Neuronal stem cell (in vitro differentiated cells): ENCODE measurements at places on chromosomes 1 and 21.

- no peaks in the 10 kb centered on the region for H3K4me1 ChIP-seq
- H3K27me3 ChIP-seq = no peaks in the 10 kb centered on the region
- H3K27ac ChIP-seq = no peak overlapping the region
- no peaks in the 10 kb centered on the region for H3K36me3 ChIP-seq
- no peak overlapping the region for H3K4me3 ChIP-seq
Measured at GRCh38 chr1:228684607-228685006, 50.7 kb upstream of the RHOU start.

DNA sequence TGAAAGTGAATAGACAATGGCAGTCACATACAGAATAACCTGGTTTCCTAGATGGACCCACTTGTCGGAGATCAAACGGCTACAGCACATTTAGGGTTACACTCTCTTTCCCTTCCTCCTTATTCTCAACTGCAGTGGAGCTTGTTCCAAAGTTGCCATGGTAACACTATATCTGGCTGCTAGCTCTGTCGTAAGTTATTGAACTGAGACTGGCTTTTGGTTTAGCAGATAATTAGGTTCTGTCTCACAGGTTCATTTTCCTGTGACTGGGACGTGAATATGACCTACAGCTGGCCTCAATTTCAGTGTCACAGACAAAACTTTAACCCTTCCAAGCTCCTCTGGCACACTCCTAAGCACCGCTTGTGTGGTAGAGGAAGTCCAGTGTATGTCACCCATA lies 875.8 kb downstream of the USP25 start:
- no peak for DNase-seq
- H3K36me3 ChIP-seq = peaks cover 26% of the 10 kb centered on the region
- H3K4me3 ChIP-seq = no peak overlapping the region
- no peak overlapping the region for H3K27ac ChIP-seq
- no peaks in the 10 kb centered on the region for H3K27me3 ChIP-seq

DNA sequence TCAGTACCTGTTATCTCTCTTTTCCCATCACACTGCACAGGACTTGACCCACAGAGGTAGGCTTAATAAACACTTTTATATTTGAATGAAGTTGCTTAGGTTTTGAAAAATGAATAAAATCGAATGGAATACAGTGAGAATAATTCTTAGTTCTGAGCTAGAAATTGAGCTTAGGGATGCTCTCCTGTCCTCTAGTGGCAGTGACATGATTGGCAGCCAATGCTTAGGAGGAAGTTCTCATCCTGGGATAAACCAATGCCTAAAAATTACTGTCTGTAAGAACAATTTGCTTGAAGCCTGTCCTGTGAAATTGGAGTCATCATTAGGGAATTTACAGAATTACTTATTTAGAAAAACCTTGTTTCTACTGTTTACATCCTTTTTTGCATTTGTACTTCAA lies 21.3 kb upstream of the CYP4X1 start:
- H3K4me3 ChIP-seq = no peak overlapping the region
- no peaks in the 10 kb centered on the region for H3K27me3 ChIP-seq
- no peaks in the 10 kb centered on the region for H3K4me1 ChIP-seq
- no peaks in the 10 kb centered on the region for H3K36me3 ChIP-seq
- no peak for DNase-seq

- H3K36me3 ChIP-seq = no peaks in the 10 kb centered on the region
- peak overlapping the region; percentile 22 for H3K27ac ChIP-seq
- no peak overlapping the region for H3K4me3 ChIP-seq
- peaks cover 21% of the 10 kb centered on the region for H3K4me1 ChIP-seq
- DNase-seq = no peak
Measured at GRCh38 chr1:21630571-21631343, 38.4 kb downstream of the RAP1GAP start.

- peaks cover 13% of the 10 kb centered on the region for H3K27me3 ChIP-seq
- H3K4me1 ChIP-seq = peaks cover 32% of the 10 kb centered on the region
- H3K27ac ChIP-seq = peak overlapping the region; percentile 85
- no peaks in the 10 kb centered on the region for H3K36me3 ChIP-seq
- H3K4me3 ChIP-seq = peak overlapping the region; percentile 88
Measured at GRCh38 chr1:169105434-169106094, 926 bp upstream of the ATP1B1 start.

DNA sequence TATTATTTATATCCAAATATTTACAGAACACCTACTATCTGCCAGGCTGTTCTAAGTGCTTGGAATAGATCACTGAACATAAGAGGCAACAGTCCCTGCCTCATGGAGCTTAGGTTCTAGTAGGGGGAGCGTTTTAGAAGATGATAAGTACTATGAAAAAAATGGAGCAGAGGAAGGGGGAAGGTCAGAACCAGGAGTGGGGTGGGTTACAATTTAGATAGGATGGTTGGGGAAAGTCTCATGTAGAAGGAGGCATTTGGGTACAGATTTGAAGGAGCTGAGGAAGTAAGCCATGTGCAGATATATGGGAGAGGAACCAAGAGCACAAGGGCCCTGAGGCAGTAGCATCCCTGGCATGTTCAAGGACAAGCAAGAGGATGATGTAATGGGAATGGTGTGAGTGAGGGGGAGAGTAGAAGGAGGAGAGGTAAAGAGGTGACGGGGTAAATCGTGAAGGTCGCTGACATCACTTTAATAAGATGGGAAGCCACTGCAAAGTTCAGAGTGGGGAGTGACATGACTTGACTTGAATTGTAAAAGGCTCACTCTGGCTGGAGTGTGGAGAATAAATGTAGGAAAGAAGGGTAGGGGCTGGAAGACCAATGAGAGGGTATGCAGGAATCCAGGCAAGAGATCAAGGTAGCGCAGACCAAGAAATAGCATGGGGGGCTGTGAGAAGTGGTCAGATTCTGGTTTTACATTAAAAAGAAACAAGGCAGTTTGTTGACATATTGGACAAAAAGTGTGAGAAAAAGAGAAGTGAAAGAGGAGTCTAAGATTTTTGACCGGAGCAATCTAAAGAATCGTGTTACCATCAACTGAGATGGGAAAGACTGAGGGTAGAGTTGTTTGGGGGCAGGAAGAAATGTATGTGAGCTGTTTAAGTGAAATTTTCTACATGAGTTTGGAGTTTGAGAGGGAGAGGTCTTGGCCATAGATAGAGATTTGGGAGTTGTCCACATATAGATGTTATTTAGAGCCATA lies 92.6 kb downstream of the LPAR3 start:
- H3K4me1 ChIP-seq = no peaks in the 10 kb centered on the region
- no peaks in the 10 kb centered on the region for H3K27me3 ChIP-seq
- no peak for DNase-seq
- no peaks in the 10 kb centered on the region for H3K36me3 ChIP-seq

GRCh38 chr21:35154788-35155187 lies 105.7 kb upstream of the RUNX1 start:
- DNase-seq = no peak
- H3K27me3 ChIP-seq = no peaks in the 10 kb centered on the region

DNA sequence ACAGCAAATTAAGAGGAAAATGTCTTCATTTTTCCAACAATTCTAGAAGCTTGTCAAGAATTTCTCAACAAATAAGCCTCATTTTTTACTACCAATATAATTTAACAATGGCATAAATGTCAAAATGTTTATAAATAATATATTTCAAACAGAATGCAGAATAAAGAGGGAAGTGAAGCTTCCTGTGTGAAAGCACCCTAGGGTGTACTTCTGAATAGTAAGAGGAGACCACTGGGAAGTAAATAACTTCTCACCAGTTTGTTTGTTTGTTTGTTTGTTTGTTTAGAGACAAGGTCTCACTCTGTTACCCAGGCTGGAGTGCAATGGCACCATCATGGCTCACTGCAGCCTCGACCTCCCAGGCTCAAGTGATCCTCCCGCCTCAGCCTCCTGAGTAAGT lies 244.3 kb downstream of the SLC45A1 start:
- H3K4me1 ChIP-seq = no peaks in the 10 kb centered on the region
- H3K27ac ChIP-seq = no peak overlapping the region
- no peaks in the 10 kb centered on the region for H3K27me3 ChIP-seq
- H3K36me3 ChIP-seq = peaks cover 5% of the 10 kb centered on the region
- no peak overlapping the region for H3K4me3 ChIP-seq
- DNase-seq = no peak

DNA sequence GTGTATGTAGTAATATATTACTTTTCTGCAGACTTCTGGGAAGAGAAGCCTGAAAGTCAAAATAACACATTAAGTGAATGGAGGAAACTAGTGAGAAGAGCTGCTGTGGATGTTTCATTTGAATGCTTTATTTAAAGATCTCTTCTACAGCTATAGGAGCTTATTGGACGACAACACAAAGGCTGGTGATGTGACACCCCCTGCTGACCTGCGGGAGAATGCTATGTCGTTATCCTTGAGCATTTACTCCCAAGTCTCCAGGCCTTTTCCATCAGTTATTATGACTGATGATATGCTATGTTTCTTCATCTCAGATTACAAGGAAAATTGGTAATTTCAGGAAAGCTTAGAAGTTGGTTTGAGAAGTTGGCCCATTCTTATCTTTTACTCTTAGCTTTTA lies 22.3 kb upstream of the PLA2G4A start:
- no peaks in the 10 kb centered on the region for H3K4me1 ChIP-seq
- H3K27me3 ChIP-seq = no peaks in the 10 kb centered on the region
- H3K27ac ChIP-seq = no peak overlapping the region
- no peaks in the 10 kb centered on the region for H3K36me3 ChIP-seq
- no peak for DNase-seq

DNA sequence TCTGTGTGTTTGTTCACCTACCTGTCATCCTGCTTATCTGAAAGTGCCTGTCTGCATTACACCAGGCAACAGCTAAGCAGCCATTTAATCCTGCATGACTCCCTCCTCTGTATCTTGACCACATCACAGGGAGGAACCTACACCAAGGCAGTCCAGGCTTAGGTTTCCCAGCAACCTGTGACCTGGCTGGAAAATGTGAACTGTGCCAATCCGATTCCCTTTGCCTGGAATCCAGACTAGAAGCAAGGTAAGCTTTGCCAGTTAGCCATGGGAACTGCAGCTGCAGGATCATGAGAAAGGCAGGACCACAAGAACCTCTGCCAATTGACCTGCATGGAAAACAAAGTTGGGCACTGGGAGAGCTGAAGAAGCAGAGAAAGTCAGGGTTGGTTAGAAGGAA lies 6.3 kb upstream of the ATP1B1 start:
- no peak for DNase-seq
- peaks cover 7% of the 10 kb centered on the region for H3K4me1 ChIP-seq

DNA sequence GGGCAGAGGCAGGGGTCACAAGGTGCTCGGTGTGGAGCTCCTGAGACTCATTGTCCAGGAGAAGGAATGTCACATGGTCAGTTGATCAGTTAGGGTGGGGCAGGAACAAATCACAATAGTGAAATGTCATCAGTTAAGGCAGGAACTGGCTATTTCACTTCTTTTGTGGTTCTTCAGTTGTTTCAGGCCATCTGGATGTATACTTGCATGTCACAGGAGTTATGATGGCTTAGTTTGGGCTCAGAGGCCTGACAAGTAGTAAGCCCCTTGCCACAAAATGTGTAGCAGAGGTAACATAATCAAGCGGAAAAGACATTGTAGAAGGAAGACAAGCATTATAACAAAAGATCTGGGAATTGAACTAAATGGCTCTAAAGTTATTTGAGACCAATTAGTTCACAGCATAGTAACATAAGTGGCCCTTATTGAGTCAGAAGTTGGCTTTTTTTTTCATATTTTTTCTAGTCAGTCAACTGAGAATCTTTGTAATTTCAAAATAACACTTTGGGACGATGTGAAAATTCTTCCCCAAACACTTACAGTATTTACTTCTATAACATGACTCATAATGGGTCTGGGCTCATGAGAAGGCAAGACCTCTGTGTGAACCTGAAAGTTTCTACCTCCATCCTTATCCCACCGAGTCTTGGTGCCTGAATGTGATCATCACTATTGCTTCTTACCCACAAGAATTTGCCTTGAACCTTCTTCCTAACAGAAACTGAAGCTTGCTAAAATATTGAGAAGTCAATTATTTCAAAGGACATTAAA lies 137.0 kb upstream of the DPT start:
- H3K27me3 ChIP-seq = no peaks in the 10 kb centered on the region
- H3K27ac ChIP-seq = no peak overlapping the region
- DNase-seq = no peak
- H3K4me1 ChIP-seq = peaks cover 3% of the 10 kb centered on the region
- H3K36me3 ChIP-seq = no peaks in the 10 kb centered on the region

GRCh38 chr1:55623311-55623710 lies 408.1 kb upstream of the USP24 start:
- H3K27ac ChIP-seq = no peak overlapping the region
- no peaks in the 10 kb centered on the region for H3K27me3 ChIP-seq
- no peaks in the 10 kb centered on the region for H3K4me1 ChIP-seq
- H3K4me3 ChIP-seq = no peak overlapping the region
- H3K36me3 ChIP-seq = no peaks in the 10 kb centered on the region
- no peak for DNase-seq

DNA sequence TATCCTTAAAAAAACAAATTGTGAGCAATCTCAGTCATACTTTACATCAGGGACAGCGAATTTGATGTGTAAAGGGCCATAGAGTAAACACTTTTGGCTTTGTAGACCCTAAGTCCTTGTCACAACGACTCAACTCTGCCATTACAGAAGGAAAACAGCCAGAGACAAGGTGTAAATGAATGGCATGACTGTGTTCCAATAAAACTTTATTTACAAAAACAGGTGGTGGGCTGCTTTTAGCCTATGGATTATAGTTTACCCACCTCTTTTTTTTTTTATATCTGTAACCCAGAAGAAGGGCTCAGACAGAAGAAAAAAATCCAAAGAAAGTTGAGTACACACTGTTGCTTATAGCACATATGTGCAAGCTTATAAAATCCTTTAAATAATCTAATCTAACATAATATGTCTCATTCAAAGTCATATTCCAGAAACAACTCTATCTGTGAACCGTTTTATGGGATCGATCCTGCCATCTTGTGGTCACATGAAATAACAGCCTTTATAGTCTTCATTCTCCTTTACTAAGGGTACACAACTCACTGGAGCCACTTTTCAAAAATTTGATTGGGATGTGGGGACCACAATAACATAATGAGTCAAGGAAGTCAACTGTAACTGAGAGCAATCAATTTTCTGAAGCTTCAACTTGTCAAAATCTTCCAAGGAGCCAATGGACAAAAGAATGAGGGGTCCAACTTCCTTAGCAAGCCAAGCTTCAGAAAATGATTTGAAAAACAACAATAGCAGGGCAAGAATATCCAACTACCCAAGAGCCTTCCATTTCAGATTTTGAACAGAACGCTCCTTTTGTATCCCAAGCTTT lies 142.2 kb upstream of the KRTAP19-8 start:
- no peak for DNase-seq
- H3K36me3 ChIP-seq = peaks cover 5% of the 10 kb centered on the region
- no peak overlapping the region for H3K4me3 ChIP-seq
- H3K27ac ChIP-seq = no peak overlapping the region
- no peaks in the 10 kb centered on the region for H3K27me3 ChIP-seq
- H3K4me1 ChIP-seq = no peaks in the 10 kb centered on the region

DNA sequence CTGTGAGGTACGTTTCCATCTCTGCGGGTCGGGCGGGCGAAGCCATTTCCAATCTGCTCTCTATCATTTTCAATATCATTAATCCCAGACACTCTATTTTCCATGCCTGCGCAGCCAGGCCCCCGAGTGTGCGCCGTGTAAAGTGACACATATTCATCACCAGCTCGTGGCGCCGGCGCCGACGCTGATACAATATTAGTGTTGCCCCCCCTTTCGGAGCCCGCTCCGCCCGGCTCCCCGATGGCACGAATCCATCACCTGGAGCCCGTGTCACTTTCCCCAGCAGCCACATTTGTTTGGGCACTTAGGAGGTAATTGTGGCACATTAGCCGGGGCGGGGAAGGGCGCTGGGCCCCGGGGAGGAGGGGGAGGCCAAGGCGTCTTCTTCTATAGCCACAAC lies 33.7 kb upstream of the DMBX1 start:
- DNase-seq = no peak
- no peak overlapping the region for H3K27ac ChIP-seq
- H3K27me3 ChIP-seq = peaks cover 57% of the 10 kb centered on the region
- H3K4me3 ChIP-seq = no peak overlapping the region
